ENCODE measurements at places on chromosomes 12 and 14.

GRCh38 chr12:131455218-131455506 is 255.7 kb upstream of the SFSWAP start:
- DNase-seq: no peak

DNA sequence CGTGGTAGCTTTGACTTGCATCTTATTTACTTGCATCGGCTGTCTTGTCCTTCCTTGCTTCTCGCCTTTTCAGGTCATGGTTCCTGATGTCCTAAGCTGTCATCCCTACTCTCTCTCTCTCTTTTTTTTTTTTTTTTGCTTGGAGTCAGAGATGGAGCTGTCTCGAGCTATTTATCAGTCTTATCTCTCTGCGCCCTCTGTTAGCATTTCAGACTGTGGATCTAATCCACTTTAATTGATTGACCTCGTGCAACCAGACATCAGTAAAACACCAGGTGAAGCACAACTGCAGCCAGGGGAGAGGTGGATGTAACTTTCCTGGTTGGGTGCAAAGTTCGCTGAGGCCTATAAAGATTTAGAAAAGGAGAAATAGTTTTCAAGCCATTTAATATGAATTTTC is 554.8 kb downstream of the DIO2 start:
- no peak for DNase-seq

- DNase-seq: no peak
Measured at GRCh38 chr12:63040526-63041220, 105.7 kb upstream of the PPM1H start.

GRCh38 chr12:43337571-43338444 is 214.2 kb downstream of the ADAMTS20 start:
- no peak for DNase-seq

- DNase-seq: no peak
Measured at GRCh38 chr12:85575120-85576096, 260.8 kb downstream of the RASSF9 start.

GRCh38 chr14:102645746-102646440 is 53.4 kb downstream of the RCOR1 start:
- DNase-seq: no peak

DNA sequence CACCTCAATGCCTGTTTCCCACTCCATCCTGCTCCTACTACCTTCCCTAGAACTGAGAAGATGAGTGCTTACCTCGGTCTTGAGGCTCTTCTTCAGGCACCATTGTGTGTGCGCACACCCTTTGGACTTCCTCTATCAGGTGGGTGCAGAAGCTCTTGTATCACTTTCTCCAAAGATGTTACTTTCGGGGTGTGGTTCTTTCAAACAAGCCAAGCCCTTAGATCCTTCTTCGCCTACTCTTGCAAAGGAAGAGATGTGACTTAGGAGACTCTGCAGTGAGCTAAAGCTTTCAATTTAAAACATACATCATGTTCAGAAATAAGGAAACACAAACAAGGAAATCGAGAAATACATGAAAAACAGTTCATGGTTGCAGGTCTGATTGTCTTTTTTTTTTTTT is at the start of gene CLEC4C:
Gene CLEC4C (minus strand): TSS at position 130 of the 400 bp plus-strand sequence. CDS start 27 bp downstream, at position 103.
- no peak for DNase-seq

DNA sequence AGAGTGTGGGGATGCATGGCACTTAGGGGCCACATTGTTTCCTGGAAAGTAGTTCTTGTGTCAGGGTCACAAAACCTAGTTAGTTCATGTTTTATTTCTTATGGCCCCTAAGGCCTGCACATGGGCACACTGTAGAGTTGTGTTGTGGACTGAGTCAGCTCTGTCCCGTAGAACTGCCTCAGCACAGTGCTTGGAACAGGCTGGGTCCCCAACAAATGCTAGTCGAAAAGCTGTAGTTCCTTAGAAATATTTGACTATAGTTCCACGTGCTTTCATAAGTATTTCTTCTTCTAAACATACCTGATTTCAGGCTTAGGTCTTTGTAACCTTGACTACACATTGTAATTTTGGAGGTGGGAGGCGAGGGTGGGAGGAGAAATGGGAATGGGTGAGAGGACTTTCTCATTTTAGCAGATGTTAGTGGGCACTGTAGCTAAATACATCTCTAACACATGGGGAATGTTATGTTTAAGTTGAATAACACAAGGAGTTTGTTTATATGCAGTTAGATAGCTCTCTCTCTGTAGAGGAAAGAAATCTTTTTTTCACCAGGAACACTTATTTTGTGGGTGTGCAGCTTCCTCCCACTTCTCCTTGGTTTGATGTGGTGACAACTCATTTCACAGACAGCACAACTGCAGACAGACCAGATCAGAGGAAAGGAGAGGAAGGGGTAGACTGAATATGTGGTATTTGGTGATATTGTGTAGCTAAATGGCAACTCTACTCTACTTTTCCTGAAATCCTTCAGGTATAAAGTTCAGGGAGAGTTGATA is 39.5 kb upstream of the DACT1 start:
- DNase-seq: no peak

DNA sequence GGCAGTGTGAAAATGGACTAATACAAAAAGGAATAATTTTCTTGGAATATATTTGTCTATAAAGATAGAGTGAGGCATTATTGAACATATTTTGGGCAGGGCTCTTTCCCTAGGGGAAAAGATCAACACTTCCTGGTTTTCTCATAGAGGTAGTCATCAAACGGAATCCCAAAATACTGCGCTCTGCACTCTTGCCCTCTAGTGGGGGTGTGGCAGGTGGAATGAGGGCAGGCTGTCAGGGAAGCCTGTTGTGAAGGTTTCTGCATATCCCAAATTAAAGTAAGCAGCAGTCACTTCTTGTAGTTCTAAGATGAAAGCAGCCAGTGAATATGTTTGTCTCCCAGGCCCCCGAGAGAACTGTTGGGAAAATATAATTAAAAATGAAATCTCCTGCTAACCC is 666.8 kb upstream of the TMEM132C start:
- DNase-seq: no peak

DNA sequence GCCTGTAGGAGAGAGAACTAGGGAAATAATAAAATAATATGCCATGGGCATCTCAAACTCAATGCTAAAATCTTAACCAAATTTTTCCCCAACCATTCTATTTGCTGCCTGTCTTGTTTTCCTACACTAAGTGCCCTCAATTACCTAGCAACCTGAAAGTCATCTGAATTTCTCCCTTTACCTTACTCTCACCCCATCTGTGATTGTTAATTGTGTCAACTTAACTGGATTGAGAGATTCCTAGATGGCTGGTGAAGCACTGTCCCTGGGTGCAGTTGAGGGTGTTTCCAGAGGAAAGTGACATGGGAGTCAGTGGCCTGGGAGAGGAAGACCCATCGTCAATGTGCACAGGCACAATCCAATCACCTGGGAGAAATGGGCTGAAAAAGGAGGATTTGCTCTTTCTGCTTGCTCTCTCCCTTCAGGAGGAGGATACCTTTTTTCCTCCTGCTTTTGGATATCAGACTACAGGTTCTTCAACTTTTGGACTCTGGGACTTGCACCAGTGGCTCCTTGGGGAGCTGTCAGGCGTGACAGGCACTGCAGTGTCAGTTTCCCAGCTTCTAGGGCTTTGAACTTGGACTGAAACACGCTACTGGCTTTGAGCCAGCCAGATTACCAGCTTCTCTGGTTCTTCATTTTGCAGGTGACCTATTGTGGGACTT is 100.1 kb downstream of the PPP1R12A start:
- DNase-seq: no peak

- no peak for DNase-seq
Measured at GRCh38 chr12:122368361-122369073, 54.0 kb downstream of the CLIP1 start.

DNA sequence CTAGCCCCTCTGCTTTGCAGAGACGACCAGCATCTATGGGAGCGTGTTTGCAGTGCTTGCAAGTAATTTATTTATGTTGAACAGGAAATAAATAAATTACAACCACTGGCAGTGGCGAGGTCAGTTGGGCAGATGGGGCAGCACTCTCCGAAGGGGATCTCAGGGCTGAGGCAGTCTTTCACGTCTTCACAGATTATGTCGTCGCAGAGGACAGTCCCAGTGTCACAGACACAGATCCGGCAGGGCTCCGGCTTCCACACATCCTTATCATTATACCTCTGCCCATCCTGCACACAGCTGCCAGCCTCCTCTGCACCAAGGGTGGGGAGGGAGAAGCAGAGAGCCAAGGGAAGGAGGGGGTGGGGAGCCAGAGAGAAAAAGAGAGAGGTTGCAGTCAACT is 4.5 kb downstream of the COL2A1 start:
- DNase-seq: no peak

GRCh38 chr12:32874078-32874477 is 22.5 kb downstream of the PKP2 start:
- DNase-seq: no peak

DNA sequence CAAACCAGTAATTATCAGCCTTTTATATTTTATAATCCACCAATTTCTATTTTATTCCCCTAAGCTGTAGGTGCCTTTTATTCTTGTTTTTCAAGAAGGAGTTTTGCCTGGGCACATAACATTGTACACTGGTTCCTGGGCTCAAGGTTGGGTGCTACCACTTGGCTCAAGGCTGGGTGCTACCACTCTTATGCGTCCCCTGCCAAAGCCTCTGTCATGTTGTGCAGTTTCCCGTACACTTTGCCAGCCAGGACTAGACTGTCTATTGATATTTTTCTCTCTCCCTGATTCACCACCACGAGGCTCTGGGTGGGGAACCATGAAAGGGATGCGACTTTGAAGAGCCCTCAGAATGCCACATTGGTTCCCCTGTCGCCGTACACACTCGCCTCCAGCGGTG is 52.5 kb upstream of the VASH1 start:
- DNase-seq: no peak
